ENCODE measurements at places on chromosomes 2 and 18.

- no peak for DNase-seq
Measured at GRCh38 chr2:191180276-191180675, 29.5 kb upstream of the STAT4 start.

GRCh38 chr2:200455958-200456421, 53.9 kb downstream of the KCTD18 start:
- no peak for DNase-seq

DNA sequence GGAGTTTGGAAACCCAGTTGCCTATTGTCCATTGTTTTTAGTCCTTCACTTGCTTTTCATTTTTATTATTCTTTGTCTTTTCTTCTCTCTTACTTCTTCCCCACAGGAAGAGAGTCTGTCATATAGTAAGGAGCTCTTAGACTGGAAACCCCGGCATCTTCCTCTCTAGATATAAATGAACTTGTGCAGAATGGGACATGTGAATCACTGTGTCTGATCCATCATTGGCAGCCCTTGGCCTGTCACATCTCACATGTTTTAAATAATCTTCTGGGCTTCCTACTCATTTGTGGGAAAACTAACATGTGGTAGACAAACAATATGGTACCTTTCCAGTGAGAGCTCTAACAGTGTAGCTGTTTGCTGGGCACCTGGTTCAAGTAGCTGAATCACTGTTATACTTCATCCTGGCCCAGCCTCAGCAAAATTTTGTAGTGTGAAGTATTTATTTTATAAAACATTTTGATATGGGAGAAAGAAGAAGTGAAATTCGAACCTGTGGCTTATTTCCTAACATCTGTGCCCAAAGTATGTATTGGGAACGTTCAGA, 112.8 kb downstream of the PHLPP1 start:
- no peak for DNase-seq

DNA sequence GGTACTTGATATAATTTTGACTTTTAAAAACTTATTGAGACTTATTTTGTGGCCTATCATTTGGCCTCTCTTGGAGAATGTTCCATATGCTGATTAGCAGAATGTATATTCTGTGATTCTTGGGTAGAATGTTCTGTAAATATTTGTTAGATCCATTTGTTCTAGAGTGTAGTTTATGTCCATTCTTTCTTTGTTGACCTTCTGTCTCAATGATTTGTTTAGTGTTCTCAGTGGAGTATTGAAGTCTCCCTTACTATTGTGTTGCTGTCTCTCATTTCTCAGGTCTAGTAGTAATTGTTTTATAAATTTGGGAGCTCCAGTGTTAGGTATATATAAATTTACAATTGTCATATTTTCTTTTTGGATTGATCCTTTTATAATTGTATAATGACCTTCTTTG, 349.6 kb upstream of the CWC22 start:
- DNase-seq = no peak

- no peak for DNase-seq
Measured at GRCh38 chr18:8747440-8747937, 42.1 kb downstream of the MTCL1 start.

DNA sequence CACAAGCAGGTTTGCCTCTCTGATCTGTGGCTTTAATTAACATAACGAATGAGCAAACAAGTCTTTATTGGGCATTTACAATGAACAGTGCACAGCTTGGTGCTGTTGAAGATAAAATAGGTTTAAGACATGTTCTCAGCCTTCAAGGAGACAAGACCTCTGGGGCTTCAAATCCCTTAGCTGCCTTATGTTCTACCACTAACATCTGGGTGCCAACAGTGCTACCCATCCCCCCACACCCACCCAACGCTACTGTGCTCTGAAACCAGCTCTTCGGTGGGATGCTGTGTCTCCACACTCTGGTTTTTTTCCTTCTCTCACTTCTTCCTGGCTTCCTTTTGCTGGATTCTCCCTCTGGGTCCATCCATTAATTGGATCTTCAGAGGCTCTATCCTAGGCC, 14.1 kb upstream of the B3GNT2 start:
- no peak for DNase-seq

- DNase-seq = no peak
Measured at GRCh38 chr2:149393614-149394013, 63.2 kb downstream of the LYPD6 start.

DNA sequence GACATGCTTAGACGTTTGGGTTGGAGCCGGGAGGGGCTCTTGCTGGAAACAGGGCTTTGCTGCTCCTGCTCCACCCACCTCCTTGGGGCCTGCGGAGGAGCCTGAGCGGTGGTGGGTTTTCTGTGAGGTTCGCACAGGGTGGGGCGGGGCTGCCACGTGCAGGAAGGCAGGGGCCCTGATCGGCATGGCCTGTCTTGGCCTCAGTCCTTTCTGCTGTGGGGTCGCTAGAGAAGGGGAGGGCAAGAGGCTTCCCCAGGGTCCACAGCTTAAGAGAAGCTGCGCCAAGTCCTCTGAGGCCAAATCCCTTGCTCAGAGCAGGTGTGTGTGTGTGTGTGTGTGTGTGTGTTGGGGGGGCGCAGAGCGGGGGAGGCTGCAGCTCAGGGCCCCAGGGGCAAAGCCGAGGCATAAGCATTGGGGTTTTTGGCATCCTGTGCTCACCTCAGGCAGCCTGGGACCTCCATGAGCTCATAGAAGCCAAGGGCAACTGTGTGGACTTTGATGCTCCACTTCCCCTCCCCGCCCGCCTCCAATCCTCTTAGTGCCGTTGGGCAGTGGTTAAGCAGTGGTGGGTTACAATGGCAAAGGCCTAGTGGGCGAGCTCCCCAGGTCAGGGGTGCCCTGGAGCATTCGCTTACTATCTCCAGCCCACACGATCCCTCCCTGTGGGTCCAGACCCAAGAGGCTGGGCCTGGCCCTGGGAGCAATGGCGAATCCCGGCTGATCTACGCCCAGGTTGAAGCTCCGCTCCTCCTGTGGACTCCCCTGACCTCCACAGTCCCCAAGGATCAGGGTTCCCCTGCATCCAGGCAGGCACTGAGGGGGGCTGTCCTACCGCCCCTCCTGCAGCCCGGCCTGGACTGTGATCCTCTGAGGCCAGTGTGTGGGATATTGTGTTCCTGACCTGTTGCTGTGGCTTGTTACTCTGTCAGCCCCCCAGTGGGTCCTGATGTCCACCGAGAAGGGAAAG, 28.9 kb downstream of the TOGARAM2 start:
- DNase-seq = no peak

- no peak for DNase-seq
Measured at GRCh38 chr2:219429958-219430606, 4.6 kb upstream of the SPEG start.

- no peak for DNase-seq
Measured at GRCh38 chr2:64114912-64115277, 29.3 kb downstream of the PELI1 start.

GRCh38 chr2:138071720-138072719, 107.7 kb downstream of the HNMT start:
- DNase-seq = no peak

- DNase-seq = no peak
Measured at GRCh38 chr2:100529900-100530299, 32.9 kb upstream of the PDCL3 start.

- DNase-seq = no peak
Measured at GRCh38 chr2:12389344-12390045, 327.2 kb upstream of the TRIB2 start.

DNA sequence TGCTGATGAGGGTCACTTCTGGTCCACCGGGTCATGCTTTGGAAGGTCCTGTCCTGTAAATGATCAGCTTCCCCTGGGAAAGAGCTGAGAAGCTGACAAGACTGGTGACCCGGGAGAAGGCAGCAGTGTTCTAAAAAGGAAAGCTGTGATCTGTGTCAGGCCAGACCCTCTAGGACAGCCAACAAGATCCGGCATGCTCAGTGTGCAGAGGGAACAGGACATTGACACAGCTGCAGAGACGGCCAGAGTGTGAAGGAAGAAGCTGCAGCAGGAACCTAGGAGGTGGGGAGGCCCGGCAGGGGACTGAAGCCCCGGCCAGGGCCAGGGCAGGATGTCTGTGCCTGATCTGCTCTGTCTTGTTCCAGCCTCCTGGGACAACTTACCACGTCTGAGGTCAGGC, 372.7 kb upstream of the ID2 start:
- no peak for DNase-seq

- DNase-seq = no peak
Measured at GRCh38 chr2:175999283-175999819, 2.7 kb downstream of the LNPK start.

GRCh38 chr2:61910603-61911002, 5.1 kb downstream of the COMMD1 start:
- no peak for DNase-seq

GRCh38 chr2:10424051-10424450, 24.1 kb downstream of the ODC1 start:
- no peak for DNase-seq

- DNase-seq = no peak
Measured at GRCh38 chr18:13269013-13269280, 50.4 kb downstream of the LDLRAD4 start.

- no peak for DNase-seq
Measured at GRCh38 chr2:160224060-160224459, 24.0 kb upstream of the ITGB6 start.

GRCh38 chr2:217656316-217656715, 346.5 kb downstream of the TNS1 start:
- no peak for DNase-seq

GRCh38 chr2:120778244-120778643, 42.6 kb downstream of the GLI2 start:
- DNase-seq = no peak

- no peak for DNase-seq
Measured at GRCh38 chr2:240168546-240169361, 28.3 kb upstream of the OTOS start.

- no peak for DNase-seq
Measured at GRCh38 chr2:78585871-78586270, 439.6 kb upstream of the REG3G start.

DNA sequence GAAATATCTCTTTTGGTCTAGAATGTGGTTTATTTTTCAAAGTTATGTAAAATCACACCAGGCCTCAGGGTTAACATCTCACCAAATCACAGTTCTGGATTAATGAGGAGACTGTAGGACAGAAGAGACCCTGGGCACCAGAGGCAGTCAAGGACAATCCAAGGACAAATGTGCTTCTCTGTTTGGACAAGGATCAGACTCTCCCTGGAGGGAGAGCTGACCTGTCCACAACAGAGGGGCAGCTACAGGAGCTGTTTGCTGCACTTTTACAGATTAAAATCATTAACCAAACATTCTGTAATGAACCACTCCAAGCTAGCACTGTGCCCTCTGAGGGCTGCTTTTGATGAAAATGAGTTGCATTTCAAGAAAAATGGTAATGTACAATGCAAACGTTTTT, 690.6 kb upstream of the SLC8A1 start:
- no peak for DNase-seq

DNA sequence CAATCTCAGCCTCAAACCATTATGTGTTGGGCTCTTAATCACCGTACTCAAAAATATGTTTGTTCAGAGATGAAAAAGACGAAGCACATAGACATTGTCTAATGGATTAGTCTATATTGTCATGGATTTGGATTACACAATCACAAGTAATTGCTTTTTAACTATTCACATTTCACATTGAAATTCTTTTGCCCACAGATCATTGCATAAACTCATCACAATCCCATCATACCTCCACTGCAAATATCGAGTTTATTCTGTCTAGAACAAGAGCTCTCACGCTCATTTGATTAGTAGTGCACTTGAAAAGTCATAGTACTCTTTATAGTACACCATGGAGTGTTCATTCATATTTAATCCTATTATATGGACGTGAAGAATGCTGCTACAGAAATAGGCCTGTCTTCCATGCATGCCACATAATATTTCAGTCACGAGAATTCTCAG, 97.9 kb upstream of the SOX11 start:
- no peak for DNase-seq

DNA sequence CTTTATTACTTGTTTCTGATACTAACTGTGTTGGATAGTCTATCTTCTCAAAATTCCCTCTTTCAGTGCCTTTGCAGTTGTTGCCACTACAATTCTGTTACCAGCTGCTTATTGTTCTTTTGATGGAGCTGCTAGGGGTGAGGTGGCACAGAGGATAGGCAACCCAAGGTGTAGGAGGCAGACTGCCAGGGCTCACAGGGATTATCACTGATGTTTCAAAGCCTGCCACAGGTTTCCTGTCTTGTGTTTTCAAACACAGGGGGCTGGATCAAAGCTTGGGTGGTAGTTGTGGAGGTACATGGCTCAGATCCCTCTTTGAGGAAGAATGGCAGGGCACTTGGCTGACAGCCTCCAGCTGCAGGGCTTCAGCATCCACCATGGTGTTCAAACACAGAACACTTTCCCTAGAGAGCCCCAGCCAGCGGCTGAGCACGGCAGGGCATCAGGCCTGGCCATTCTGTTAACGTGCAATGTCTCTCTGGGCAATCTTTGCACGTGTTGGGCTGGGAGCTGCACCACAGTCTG, 87.1 kb downstream of the POLE4 start:
- peak; percentile 81 for DNase-seq

DNA sequence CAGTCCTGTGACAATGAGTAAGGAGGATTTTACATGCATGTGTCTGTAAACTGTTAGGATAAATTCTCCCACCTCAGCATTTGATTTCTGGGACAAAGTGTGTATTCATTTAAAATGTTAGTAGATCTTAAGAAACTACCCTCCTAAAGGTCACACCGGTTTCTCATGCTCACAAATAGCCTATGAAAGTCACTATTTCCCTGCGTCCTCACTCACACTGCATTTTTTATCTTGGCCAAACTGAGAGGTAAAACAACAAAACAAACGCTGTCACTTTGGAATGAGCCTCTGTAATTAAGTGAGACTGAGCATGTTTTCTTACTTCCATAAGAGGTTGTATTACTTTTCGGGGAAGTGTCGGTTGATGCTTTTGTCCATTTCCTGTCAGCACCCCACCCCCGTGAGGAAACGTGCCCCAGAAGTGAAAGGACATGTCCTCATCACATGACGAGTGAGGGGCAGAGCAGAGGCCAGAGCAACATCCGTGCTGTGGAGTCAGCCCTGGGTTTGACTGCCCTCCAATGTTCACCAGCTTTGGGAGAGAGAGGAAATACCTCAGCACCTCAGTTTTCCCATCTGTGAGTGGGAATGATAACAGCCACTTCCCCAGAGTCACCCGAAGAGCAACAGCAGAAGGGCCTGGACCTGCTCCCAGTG, 3.1 kb downstream of the GYPC start:
- DNase-seq = no peak
